NCI-H1694 treated with DMSO at 0.1 percent for 48 hours (cell line): ENCODE measurements at places on chromosomes 4 and X.

- DNase-seq = no peak
Measured at GRCh38 chr4:145055533-145056257, 42.3 kb downstream of the ANAPC10 start.

DNA sequence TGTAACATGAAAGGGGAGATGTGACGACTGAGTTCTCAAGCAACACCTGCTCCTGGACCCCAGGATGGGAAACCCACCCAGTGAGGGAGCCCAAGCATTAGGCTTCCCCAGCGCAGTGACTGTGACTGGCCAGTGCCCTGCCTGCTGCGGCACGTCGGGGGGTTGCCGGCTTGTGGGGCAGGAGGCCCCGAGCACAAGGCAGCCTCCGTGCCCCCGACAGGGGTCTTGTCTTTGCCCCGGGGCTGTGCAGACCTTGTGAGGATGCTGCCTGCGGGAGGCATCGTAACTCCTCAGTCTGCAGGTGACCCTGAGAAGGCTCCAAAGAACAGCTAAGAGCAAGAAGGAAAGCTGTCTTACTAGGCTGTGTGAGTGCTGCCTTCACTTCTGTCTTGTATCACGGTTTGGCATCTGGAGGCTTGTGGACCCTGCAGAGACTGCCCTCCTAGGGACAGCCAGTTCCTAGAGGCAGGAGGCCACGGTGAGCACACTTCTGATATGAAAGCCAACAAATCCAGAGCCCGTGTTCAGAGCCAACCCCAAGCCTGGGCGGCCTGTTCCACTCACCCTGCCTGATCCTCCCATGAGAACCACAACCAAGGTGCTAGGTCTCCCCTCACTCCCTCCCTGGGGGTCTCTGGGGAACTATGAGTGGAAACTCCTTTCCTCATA is 47.7 kb downstream of the FGFRL1 start:
- no peak for DNase-seq

DNA sequence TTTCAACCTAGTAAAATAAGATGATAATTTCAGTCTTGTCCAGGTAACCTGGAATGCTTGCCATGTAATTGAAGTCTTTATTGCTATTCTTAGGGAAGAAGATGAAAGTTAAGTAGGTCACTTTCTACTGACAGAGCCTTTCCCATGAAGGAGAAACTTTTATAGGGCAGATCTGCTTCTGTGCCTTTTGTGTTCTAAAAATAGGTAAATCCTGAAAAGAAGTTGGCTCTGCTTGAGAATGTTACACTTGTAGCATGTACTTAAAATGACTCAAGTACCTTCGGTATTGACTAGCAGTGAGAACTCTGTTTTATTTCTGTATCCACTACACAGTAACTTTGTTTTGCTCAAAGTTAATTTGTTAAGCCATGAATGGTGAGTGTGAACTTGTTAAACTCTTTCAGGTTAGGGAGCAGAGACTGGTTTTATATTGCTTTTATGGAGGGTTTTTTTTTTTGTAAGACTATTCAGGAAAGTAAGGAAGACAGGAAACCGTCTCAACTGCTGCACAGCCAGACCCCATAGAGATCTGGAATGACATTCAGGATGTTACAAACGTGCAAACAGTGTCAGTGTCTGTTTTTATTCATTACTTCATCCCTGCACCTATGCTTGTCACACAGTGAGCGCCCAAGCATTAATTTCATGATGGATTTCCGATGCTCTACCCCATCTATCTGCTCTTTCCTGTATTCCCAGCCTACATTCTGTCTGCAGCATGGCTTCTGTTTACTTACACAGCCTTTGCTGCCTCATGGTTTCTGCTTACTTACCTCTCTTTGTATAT is 53.0 kb downstream of the SEPTIN11 start:
- no peak for DNase-seq

GRCh38 chr4:40143926-40144508 is 52.8 kb upstream of the RHOH start:
- no peak for DNase-seq

- no peak for DNase-seq
Measured at GRCh38 chrX:133697656-133698055, 282.4 kb upstream of the GPC4 start.

- DNase-seq = no peak
Measured at GRCh38 chr4:168097161-168097560, 4.8 kb downstream of the ANXA10 start.

GRCh38 chr4:145483514-145483913 is 1.9 kb downstream of the SMAD1 start:
- no peak for DNase-seq

DNA sequence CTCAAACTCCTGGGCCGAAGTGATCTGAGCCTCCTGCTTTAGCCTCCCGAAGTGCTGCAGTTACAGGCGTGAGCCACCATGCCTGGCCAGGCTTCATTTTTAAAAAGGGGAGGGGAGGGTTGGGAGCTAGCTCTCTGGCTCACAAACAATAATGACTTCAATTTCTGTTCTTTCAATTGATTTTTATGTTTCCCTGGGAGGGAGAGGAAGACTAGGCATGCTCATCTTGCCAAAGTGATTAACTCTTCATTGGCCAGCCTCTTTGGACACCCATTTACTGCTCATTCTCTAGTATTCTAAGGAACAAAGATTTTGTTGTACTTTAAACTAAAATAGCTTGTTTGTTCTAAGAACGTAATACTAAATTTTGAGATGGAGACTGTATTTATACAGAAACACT is 43.4 kb upstream of the TRIM2 start:
- DNase-seq = no peak

DNA sequence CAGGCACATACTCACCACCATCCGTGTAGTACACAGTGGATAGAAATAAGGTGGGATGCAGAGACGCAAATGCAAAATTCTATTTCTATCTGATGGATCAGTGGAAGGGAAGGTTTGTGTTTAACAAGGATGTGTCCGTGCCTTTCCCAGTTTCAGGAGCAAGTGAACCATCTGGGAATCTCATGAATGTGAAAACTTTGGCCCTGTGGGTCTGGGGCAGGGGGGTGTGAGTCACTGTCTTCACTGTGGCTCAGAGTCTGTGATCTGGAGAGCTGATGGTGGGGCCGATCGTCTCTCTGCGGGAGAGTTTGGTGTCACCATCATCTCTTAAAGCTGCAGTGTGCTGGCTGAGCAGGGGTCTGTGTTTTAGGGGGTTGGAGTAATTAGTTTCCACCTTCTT is 179.3 kb upstream of the STS start:
- no peak for DNase-seq

GRCh38 chrX:10325611-10326010 is 168.8 kb downstream of the CLCN4 start:
- DNase-seq = no peak

DNA sequence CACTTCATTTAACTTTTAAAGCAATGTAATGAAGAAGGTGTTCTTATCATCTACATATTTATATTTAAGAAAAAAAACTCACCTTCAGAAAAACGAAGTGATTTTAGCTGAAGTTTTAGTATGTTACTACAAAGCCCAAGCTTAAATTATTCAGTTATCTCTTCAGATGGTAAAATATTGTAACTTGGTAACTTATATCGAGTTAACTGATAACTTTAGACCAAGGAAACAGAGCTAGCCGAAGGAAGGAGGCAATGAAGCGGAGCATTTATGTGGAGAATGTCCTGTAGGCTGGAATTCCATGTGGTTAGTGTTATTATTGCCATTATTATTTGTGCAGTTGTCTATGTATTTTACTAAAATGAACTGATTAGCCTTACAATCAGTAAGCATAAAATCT is 1102.1 kb upstream of the LCORL start:
- no peak for DNase-seq

DNA sequence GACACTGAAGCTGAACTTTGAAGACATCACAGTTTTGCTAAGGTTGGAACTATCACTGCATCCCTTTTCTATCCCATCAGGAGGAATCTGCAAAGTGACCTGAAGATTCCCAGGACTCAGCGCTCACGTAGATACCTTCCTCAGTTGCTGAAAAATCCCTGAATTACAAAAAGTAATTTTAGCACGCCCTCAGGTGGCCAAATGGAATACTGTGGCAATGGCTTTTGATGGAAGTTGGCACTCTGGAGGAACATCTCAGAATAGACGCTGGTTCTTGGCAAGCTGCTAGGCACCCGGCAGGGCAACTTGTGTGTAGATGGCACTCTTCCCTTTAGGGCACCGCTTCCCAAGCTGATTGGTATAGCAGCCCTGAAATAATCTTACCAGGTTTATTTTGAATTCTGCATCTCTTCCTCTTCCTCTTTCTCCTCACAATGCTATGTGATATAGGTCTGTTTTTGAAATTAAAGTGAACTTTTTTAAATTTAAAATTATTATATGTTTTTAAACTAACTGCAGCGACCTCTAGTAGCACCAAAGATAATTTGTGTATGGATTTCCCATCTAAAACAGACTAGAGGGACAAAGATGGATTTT is 16.3 kb upstream of the ESX1 start:
- peak; percentile 51 for DNase-seq

- peak; percentile 14 for DNase-seq
Measured at GRCh38 chr4:6200011-6200921, at the start of gene JAKMIP1. TSS of gene JAKMIP1 (minus strand) at chr4:6200549. CDS start at chr4:6112850, 87,699 bp downstream.

- DNase-seq = no peak
Measured at GRCh38 chrX:126338916-126339315, 172.8 kb upstream of the DCAF12L2 start.

GRCh38 chr4:114267976-114268375 is 288.5 kb upstream of the ARSJ start:
- DNase-seq = no peak

DNA sequence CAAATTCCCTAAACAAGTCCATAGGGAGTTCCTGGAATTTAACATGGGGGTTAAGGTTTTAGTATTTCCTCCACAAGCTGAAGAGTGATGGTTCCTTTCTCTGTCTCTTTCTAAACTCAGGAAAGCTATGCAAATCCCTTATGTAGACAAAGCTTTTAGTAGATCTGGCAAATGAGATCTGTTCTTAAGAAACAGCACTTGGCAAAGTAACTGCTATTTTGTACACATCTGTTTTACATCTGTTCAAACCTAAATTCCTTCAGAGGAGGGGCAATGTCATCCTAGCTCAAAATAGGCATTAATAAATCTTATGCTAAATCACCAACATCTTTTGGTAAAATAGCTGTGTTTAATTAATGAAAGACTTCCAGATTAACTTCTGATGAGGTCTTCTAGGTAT is 137.8 kb upstream of the TBC1D9 start:
- no peak for DNase-seq

DNA sequence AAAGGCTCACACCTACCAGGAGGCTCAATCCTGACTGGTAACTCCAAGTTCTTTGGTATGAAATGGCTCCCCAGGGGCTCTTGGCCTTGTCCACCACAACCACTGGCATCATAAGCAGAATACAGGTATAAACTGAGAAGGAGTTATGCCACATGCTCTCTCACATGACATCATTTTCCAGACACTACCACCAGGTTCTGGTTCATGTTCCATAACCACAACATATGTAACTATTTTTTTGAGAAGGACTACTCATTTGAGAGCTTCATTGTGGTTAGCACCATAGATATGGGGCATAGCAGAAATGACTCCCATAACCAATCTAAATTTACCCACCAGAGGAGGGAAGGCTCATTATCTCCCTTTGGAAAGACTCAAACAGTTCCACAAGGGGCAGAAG is 19.6 kb downstream of the PRDM5 start:
- DNase-seq = no peak

- peak; percentile 75 for DNase-seq
Measured at GRCh38 chr4:112848911-112849310, 200.5 kb upstream of the ANK2 start.

DNA sequence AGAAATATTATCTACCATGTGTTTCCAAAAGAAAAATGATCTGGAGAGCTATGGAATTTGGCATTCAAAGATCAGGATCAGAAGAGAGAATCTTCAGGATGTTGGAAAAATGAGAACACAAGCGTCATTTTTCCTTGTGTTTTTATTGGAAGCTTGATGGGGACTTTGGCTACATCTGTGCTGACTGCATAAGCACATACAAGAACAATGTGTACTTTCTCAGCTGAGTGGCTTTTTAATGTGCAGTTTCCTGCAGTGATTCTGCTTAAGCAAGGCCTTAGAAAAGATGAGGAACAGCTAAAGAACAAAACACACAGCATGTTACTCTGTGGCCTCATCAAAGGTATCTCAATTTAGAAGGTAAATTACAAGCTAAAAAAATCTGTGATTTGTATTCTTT is 1039.9 kb downstream of the GLUD2 start:
- DNase-seq = no peak

- no peak for DNase-seq
Measured at GRCh38 chr4:924107-925096, 7.7 kb downstream of the GAK start.

- no peak for DNase-seq
Measured at GRCh38 chrX:38574858-38575257, 13.5 kb downstream of the TSPAN7 start.

- DNase-seq = no peak
Measured at GRCh38 chr4:8316251-8316771, 46.8 kb downstream of the HTRA3 start.

DNA sequence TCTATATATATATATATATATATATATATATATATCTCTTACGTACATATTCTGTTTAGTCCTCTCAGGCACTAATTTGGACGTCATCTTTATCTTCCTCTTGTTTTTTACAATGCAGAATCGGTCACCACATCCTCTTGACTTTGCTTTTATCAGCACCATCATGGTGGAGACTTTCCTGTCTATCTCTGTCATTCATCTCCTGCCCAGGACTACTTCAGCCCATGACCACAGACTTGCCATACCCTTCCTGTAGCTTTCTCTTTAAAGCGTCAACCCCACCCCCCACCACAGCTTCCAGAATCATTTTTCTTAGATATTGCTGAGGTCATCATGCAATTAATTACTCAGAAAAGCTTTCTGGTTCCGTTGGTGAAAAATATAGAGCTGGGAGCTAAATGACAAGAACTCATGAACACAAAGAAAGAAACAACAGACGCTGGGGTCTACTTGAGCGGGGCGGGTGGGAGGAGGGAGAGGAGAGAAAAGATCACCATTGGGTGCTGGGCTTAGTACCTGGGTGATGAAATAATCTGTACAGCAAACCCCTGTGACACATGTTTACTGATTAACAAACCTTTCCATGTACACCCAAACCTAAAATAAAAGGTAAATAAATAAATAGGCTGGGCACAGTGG is 30.5 kb upstream of the PRKX start:
- DNase-seq = no peak

DNA sequence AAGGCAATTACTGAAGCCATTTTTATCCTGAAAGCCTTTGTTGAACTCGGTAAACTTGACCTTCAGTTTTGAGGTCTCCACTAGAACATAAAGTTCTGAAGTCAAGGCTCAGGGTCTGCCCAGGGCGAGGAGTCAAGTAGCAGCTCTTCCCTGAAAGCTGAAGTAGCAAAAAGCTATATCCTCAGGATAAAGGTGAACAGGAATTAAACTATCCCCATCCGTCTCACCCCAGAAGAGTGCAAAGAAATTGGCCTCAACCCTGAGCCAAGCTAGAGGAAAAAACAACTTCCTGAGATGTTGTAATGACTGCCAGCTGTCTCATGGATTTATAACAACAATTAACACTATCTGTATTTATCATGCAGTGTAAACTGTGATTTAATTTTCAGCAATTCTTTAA is 590.8 kb downstream of the SPRY1 start:
- DNase-seq = no peak

GRCh38 chrX:72269671-72270251 is 7.3 kb downstream of the RPS4X start:
- DNase-seq = no peak
